ENCODE measurements at places on chromosomes 16 and 17.

GRCh38 chr17:30005709-30006320 lies 64.4 kb downstream of the EFCAB5 start:
- DNase-seq: no peak

DNA sequence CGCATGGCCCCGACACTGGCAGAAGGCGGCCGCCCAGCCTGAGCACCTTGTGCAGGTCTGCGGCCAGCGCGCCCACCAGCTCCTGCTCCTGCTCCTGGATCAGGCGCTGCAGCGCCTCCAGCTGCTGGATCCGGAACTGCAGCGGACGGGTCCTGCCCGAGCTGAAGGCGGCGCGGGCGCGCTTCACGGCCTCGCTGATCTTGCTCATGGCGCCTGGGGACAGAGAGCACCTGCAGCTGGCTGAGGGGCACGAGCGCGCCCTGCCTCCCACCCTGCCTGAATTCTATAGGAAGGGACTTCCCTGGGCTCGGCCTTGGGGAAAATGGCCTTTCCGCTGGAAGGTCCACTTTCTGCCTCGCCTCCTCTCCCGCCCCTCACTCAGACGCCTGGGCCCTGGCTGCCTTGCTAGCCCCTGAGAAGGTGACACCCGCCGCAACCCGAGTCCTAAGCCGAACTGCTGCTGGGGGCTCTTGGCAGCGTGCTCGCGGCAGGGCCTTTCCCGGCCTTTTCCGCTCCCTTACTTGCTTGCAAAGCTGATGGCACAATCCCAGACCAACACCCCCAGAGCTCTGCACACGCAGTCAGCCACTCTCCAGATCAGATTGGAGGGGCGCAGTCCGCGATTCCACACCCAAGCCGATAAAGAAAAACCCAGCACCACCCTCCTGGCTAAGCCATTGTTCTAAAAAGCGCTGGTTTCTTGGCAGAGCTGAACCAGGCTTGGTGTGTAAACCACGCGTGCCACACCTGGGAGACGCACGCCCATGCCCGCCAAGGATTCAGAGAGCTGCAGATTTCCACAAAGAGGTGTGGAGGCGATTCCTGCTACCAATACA lies 3.0 kb downstream of the ALDH3A1 start:
- DNase-seq: peak; percentile 98

- no peak for DNase-seq
These were observed 439.0 kb upstream of the ASIC2 start for GRCh38 chr17:33732116-33732515.

GRCh38 chr17:40457964-40458791 lies 14.9 kb downstream of the IGFBP4 start:
- peak; percentile 97 for DNase-seq

GRCh38 chr16:89013111-89013510 lies 36.1 kb upstream of the CBFA2T3 start:
- peak; percentile 57 for DNase-seq
